Motor neuron (in vitro differentiated cells): ENCODE measurements at places on chromosomes 6 and 20. TPM values are rescaled to one million over a fixed set of nuclear protein-coding genes. Genes with fewer than 3 reads are reported as not detected.

The ZSCAN26 gene
- total RNA-seq: 21.0 and 27.0 TPM in 2 replicates

The STX11 gene
- total RNA-seq: 0.42 and 0.94 TPM in 2 replicates

The PROCR gene
- 0.71 TPM in 1 of 2 replicates, not detected in the other for total RNA-seq

The TRIM15 gene
- not detected in 2 replicates for total RNA-seq

The MCM3 gene
- total RNA-seq: 79.8 and 81.3 TPM in 2 replicates

The ULBP2 gene
- total RNA-seq: 4.7 and 6.3 TPM in 2 replicates

The ZNF318 gene
- 15.6 and 16.1 TPM in 2 replicates for total RNA-seq

The TBX18 gene
- total RNA-seq: 14.1 and 25.7 TPM in 2 replicates

The KCNK16 gene
- not detected in 2 replicates for total RNA-seq

The HMGCLL1 gene
- 5.4 and 6.2 TPM in 2 replicates for total RNA-seq

The ARMC2 gene
- total RNA-seq: 22.4 and 22.5 TPM in 2 replicates

The C20orf204 gene
- 2.3 and 2.5 TPM in 2 replicates for total RNA-seq

The TDRD6 gene
- 0.64 and 0.89 TPM in 2 replicates for total RNA-seq

The PAX1 gene
- 0.06 TPM in 1 of 2 replicates, not detected in the other for total RNA-seq
